ENCODE measurements at places on chromosomes 4 and X.

DNA sequence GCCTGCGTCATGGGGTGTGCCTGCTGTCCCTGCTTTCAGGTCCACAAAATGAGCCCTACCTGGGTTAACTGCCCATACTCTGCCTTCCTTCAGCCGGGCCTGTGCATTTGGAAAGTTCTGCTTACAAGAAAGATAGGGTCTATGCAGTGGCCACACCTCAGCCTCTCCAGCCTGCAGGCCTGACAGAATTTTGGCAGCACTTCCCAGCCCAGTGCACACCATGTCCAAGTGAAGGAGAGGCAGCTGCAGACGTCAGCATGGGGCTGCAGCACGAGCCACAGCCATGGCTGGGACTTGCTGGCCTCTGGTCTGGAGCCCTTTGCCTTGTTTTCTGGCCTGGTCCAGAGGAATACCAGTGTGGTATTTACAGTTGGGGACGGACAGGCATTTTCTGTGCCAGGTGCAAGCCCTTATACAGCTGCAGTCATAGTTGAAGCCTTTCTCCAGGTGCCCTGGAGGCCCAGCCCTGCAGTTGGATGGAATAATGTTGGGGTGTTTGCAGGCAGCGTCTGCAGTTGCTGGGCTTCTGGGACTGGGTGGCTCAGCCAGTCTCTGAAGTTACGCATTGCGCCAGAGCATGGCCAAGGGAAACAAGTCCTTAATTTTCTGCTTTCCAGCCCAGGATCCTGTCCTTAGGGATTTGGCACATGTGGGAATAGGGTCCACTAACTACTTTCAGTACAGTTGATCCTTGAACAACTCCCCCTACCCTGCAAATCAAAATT lies 26.2 kb downstream of the JADE1 start:
- peak; percentile 84 for DNase-seq

DNA sequence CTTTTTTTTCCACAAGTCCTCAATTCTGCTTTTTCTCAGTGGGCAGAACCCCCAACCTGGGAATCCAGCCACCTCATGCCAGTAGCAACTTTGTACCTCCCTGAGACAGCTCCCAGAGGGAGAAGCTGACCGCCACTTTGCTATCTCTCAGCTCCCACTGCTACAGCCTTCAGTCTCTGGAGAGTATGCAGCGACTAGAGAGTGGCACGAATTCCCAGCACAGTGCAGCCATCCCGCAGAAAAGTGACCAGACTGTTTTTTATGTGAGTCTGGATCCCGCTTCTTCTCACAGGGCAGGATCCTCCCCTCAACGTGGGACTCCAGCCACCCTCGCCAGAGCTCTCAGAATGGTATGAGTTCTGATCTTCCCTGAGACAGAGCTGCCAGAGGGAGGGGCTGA lies 1234.6 kb downstream of the FAM133A start:
- DNase-seq, result no peak

- no peak for DNase-seq
Measured at GRCh38 chr4:186137196-186137794, 32.8 kb downstream of the FAM149A start.

GRCh38 chrX:12701628-12702027 lies 89.6 kb upstream of the PRPS2 start:
- DNase-seq, result no peak

- no peak for DNase-seq
Measured at GRCh38 chrX:140715787-140716186, 6.2 kb downstream of the LINC00632 start.

GRCh38 chr4:172950990-172951389 lies 217.6 kb upstream of the GALNT7 start:
- no peak for DNase-seq

GRCh38 chr4:124053872-124054538 lies 657.4 kb downstream of the SPRY1 start:
- no peak for DNase-seq

DNA sequence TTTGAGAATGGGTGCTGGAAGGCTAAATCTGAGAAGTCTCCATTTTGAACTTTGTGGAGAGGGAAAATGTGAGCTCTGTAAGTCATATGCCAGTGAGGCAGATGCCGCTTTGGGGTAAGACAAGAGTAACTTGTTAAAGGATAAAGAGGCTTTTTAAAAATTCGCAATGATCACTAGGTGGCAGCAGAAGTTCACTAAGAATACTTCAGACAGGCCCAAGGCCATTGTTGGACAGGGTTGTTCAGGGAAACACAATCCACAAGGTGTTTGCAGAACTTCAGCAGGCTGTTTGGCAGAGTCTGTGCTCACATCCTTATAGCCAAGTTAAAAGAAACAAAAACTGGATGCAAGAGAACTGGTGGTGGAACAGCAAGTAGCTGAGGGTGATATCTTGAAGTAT lies 13.7 kb upstream of the PIGA start:
- DNase-seq, result no peak

- DNase-seq, result no peak
Measured at GRCh38 chr4:145307120-145307519, 126.7 kb upstream of the OTUD4 start.

DNA sequence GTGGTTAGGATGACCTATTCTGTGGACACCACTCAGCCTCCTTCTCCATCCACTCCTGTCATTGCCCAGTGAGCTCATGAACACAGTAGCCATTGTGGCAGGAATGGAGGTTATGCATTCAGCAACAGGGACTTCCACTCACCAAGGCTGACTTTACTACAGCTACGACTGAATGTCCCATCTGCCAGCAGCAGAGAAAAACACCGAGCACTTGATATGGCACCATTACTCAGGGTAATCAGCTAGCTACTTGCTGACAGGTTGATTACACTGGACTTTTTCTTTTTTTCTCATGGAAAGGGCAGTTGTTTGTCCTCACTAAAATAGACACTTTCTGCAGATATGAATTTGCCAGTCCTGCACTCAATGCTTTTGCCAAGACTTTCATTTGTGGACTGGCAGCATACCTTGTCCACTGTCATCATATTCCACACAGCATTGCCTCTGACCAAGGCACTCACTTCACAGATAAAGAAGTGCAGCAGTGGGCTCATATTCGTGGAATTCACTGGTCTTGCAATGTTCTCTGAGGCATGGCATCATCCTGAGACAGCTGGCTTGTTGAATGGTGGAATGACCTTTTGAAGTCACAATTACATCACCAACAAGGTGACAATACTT lies 37.3 kb upstream of the UGT2B4 start:
- DNase-seq, result no peak

DNA sequence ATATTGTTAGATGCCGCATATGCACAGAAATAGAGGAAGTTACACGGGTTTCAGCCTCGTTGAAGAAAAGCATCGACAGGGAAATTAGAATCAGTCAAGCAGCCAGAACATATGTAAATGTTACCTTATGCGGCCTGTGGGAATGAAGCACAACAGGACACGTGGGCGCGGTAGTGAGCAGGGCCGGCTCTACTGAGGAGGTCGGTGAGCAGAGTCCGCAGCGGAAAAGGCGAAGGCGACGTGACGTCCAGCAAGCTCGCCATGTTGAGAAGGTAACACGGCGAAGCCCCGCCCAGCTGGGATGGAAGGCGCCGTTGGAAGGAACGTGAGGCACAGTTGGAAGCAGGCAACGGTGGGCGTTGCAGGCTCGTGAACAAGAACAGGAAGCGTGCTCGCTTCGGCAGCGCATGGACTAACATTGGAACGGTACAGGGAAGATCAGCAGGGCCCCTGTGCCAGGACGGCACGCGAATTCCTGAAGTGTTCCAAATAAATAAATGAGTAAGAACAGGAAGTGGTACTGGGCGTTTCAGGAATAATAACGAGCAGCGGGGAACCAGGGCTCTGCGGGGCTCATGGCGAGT lies 54.6 kb downstream of the MTNR1A start:
- DNase-seq, result no peak

GRCh38 chr4:169311643-169312365 lies 41.0 kb upstream of the SH3RF1 start:
- no peak for DNase-seq

GRCh38 chr4:31964685-31965084 lies 1244.5 kb downstream of the PCDH7 start:
- DNase-seq, result no peak

- DNase-seq, result no peak
Measured at GRCh38 chr4:189773909-189774308, 166.8 kb upstream of the FRG1 start.

GRCh38 chr4:153326513-153326912 lies 18.0 kb upstream of the MND1 start:
- DNase-seq, result no peak

- DNase-seq, result no peak
Measured at GRCh38 chr4:136939781-136940180, 592.5 kb downstream of the PCDH18 start.

- DNase-seq, result no peak
Measured at GRCh38 chr4:102787096-102787881, 26.5 kb upstream of the MANBA start.

DNA sequence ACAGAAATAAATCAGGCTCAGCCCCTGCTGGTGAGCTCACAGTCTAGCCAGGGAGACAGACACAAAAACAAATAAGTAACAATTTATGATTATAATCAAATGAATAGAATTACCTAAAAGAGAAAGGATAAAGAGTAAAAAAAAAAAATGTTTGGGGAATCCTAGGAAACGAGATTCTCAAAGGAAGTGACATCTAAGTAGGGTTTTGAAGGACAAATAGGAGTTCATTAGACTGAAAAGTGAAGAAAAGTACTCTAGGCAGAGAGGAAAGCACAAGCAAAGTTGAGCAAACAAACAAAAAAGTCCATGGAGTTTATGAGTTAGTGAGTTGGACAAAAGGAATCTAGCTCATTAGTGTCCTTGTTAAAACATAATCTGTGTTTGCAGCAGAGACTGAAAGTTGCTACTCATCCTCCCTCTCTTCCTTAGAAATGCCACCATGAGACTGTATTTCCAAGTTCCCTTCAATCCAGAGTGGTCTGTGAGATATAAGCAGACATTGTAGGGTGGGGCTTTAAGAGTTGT lies 145.6 kb downstream of the SPATA18 start:
- DNase-seq, result no peak

- no peak for DNase-seq
Measured at GRCh38 chr4:3283916-3284315, 8.9 kb upstream of the RGS12 start.

DNA sequence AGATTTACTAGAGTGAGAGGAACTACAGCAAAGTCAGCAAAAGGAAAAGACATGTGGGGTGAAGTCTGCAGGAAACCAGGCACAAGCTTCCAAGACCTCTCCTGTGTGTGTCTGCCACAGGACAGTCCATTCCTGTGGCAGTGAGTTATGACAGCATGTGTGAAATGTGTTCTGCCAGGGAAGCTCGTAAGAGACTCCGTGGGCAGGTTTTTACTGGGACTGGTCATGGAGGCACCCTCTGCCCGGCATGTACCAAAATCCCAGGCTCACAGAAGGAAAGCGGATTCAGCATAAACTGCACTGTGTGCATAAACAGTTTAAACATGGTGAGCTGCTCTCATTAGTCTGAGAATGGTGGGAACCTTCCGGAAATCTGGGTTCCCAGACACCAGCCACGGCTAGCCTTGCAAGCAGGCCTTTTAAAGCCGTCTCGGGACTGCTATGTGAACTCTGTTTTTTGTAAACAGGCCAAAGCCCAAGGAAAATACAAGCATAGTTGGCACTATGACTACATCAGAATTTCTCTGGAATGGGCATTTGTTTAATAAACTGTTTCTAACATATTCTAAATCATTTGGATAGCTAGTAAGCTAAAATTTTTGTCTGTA lies 288.5 kb downstream of the TENM3 start:
- no peak for DNase-seq

- no peak for DNase-seq
Measured at GRCh38 chr4:60794372-60794771, 405.8 kb upstream of the ADGRL3 start.

GRCh38 chr4:156137679-156138473 lies 184.2 kb upstream of the CTSO start:
- DNase-seq, result no peak

- DNase-seq, result no peak
Measured at GRCh38 chr4:133637161-133637560, 488.1 kb downstream of the PCDH10 start.
